ENCODE measurements at places on chromosomes 12 and 14. TPM values are rescaled to one million over a fixed set of nuclear protein-coding genes. Genes with fewer than 3 reads are reported as not detected.

DNA sequence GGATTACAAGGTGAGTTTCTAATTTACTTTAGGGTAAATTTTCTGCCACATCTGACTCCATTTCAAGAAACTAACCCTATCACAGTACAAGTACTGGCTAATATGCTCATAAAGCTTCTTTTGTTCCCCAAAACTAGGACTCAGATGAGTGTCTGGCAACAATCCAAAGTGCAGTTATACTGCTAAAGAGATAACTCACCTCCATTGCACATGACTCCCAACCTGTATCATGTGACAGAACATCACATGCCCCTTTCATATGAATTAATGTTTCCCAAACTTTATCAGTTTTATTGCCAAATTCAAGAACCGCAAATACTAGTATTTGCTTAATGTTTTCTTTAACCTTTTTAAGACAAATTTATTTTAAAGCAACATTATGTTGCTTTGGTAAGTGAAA is 3.9 kb upstream of the PPP1R12A start:
- no peak for DNase-seq

- DNase-seq = no peak
Measured at GRCh38 chr12:130201037-130201436, 38.8 kb downstream of the FZD10 start.

DNA sequence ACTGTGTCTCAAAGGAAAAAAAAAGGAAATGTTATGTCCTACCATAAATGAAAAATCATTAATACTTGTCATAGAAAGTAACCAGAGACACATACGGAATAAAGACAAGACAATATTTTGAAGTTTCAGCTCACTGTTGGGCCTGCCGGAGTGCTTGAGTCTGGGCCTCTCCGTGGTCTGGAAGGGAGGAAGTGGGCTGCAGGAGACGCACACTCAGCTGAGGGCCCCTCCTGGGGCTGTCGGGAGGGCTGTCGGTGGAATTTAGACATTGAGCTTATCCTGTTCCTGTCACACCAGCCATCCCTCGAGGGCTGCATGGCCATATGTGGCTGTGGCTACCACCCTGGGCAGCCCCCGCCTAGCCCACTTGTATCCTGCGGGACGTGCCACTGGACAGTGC is 80.6 kb downstream of the DDX51 start:
- DNase-seq = no peak

The TGFB3 gene
- 55.7 TPM for total RNA-seq

GRCh38 chr14:70707138-70708038 is 65.7 kb downstream of the TTC9 start:
- no peak for DNase-seq

- DNase-seq = peak; percentile 78
Measured at GRCh38 chr12:121713257-121713777, 765 bp downstream of the TMEM120B start.

DNA sequence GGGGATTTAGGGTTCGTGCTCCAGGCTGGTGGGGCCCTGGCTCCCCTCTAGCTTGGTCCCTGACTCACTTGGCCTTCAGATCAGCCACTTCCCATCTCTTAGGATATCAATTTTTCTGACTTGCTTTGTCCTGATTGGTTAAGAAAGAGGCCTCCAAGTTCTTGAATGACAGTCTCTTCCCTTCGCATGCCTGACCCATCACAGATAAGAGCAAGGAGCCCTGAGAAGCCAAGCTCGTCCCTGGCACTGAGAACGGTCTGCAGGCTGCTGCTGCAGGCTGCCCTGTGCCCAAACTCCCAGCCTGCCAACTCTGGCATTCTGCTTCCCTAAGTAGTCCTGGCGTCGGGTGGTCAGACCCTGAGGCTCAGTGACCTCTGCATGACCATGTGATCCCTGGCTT is 794 bp upstream of the LRTM2 start:
- DNase-seq = no peak

The DAO gene
- total RNA-seq = not detected

The FAM186B gene
- total RNA-seq = not detected

Data from glutamatergic neuron (in vitro differentiated cells).